ENCODE measurements at places on chromosomes 16 and 17.

- peak; percentile 49 for DNase-seq
These were observed 45.0 kb upstream of the NACA2 start for GRCh38 chr17:61635913-61636432.

- no peak for DNase-seq
These were observed 35.1 kb downstream of the ZFPM1 start for GRCh38 chr16:88487920-88488851.

GRCh38 chr17:42946812-42947211 is 17.4 kb downstream of the AARSD1 start:
- no peak for DNase-seq

GRCh38 chr16:87075319-87075860 is 241.8 kb downstream of the C16orf95 start:
- DNase-seq: no peak

- DNase-seq: no peak
These were observed 25.0 kb upstream of the MILR1 start for GRCh38 chr17:64423881-64424280.

DNA sequence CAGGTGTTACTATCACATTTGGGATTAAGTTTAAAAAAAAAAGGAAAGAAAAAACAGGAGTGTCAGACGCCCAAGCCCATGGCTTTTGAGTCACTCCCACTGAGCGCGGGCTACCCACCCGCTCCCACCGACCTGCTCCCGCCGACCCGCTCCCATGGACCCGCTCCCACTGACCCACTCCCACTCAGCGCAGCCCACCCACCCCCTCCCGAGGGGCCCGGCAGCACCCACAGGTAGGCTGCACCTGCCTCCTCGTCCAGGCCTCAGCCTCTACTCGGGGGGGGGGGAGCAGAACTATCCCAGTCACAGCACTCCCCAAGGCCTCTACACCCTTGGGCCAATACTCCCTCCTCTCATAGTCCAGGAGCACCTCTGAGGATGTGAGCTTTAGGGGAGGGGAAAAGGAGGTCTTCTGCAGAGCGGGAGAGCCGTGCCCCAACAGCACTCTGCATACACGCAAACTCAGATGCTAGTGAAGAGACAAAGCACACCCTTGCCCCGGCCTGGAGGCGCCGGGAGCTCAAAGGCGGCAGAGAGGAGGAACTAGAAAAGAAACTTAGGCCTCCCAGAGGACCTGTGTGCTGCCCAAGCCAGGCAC is 2.9 kb downstream of the CLUH start:
- DNase-seq: peak; percentile 54

DNA sequence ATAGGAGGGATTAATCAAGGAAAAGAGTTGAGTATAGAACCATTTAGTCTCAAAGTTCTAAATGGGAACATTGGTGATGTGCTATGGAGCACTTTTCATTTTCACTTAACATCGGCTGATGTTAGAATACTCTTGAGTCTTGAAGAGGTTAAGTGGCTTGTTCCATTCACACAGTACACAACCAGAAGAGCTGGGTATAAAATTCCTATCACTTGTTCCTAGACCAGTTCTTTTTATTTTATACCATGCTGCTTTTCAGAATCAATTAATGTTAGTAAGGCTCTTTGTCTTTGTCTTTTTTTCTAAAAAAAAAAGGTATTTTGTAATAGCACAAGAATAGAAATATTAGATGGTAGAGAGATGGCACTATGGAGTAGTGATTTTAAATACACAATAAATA is 1.7 kb upstream of the KRTAP1-1 start:
- DNase-seq: no peak

DNA sequence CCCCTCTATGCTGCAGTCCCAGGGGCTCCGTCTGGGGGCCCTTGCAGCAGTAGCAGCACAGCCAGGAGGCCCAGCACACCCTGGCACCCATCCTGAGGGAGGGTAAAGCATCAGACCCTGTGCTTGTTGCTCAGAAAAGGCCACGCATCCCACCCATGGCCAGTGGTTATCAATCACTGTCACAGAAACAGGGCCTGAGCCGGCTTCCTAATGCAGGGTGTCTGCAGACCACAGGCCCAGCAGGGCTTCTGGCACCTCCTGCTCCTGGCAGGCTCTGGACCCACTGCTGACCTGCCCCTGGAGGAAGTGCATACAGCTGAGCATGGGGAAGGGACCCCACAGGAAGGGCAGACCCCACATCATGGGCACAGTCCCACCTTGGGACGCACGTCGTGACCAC is 26.9 kb upstream of the CDH15 start:
- DNase-seq: no peak

DNA sequence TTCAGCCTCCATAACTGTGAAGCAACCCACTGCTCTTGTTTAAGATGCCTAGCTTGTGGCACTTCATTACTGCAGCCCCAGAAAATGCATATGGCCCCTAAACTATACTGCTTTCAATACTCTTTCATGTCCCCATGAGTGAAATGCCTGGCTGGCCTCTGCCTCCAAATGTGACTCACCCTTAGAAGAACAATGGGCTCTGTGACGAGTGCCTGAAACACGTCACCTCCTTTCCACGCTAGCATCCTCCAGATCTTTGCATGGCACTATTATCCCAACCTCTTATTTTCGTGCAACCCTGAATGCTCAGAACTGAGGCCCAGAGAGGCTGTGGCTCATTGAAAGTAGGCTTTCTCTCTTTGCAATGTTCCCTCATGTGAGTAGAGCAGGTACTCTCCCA is 233.1 kb downstream of the CBLN1 start:
- no peak for DNase-seq

- no peak for DNase-seq
These were observed 60.9 kb downstream of the PDPK1 start for GRCh38 chr16:2598723-2599122.

- peak; percentile 94 for DNase-seq
These were observed 4.7 kb downstream of the KCTD5 start for GRCh38 chr16:2686912-2687507.

DNA sequence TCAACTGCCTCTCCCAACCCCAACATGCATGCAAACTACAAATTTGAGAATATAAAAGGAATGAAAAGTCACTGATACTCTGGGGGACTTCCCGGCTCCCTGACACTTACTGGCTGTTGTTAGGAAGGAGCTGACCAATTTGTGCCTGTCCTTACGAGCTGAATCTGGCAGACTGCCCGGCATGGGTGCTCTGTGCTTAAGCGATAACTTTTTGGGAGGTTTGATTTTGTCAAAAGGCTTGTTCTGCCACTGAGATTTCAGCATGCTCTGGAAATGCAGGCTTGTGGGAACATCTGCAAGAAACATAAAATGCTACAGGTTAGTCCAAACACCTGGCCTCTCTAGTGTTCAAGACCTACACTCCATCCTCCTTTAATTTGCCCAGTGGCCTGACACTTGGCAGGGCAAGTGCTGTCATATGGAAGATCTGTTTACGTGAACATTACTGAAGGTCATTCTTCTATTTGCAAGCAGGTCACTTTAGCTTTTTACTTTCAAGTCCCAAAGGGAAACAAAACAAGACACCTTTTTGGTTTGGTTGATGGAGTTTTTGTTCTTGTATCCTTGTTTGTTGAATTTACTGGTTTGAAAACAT is 40.6 kb downstream of the STH start:
- no peak for DNase-seq

GRCh38 chr16:7834771-7835431 is 502.3 kb downstream of the RBFOX1 start:
- DNase-seq: no peak

GRCh38 chr16:81457326-81458133 is 12.9 kb downstream of the CMIP start:
- DNase-seq: peak; percentile 49

GRCh38 chr17:40072040-40072734 is 9.4 kb downstream of the THRA start:
- DNase-seq: no peak

DNA sequence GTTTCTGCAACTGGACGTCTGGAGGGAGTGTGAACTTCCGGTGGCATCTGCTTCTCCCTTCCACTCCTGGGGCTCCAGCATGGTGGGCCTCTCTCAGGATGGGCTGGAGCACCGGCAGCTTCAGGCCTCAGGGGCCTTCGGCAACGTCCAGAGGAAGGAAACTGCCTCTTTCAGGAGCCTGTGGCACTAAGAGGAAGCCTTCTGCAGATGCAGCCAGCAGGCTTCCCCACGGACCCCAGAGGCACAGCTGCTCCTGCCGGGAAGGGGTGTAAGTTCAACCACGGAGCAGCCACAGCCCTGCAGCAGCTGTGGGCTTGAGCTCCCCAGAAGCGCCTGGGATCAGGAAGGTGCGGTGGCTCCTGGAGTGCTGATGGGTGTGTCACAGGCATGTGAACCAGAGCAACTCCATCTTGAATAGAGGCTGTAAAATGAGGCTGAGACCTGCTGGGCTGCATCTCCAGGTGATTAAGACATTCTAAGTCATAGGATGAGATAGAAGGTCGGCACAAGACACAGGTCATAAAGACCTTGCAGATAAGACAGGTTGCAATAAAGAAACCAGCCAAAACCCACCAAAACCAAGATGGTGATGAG is 50.8 kb upstream of the KLHDC4 start:
- peak; percentile 81 for DNase-seq

GRCh38 chr17:78255029-78255656 is 23.7 kb downstream of the TMEM235 start:
- no peak for DNase-seq

- DNase-seq: no peak
These were observed 65.2 kb upstream of the TRAP1 start for GRCh38 chr16:3782566-3782965.

DNA sequence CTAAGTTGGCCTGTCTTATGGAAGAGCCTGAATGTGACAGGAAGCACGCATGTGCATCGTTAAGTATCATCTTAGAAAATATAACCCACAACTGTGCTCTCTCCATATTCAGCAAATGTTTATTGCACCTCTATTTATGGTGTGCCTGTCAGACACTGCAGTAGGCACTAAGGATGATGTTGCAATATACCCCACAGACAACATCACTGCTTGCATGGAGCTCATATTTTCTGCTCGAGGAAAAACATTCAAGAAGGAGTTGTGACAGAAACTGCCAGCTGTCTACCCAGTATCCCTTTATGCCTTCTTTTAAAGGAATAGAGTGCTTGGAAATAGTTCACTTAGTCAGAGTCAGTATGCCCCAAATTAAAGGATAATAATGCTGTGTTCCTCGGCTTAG is 132.3 kb upstream of the RBFOX1 start:
- no peak for DNase-seq

DNA sequence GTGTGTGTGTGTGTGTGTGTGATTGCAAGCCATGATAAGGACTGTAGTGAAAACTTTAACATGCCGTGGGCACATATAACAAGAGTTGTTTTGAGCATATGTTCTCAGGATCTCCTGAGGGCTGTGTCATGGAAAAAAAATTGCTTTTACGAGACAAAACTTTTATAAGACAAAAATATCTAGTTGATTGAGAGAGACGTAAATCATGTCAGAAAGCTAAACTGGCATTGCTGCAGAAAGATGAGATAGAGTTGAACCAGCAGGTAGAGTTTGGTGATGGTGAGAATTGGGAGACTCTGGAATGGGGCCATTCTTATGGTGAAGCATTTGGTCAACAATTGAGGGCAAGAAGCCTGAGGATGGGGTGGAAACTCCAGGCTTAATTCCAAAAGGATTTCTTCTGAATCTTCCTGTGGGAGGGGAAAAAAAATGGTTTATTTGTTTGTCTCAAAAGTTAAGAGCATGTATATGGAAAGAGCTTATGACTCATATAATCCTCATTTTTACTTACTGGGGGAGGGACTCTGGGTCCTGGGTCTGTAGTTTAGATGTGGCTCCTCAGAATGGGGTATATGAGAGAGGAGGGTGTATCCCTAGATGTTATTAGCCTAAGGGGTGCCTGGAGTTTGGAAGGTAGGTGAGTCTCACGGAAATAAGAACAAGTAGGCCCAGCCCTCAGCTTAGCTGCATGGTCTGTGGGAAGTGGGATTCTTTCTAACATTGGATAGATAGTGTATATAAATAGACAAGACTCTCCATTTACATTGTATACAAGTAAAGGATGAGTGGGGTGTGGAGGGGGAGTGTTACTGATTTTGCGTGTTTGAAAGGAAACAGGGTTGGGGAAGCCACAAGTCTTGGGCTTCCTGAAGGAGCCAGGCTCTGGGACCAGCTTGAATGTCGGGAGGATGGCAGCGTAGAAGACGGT is 7.1 kb downstream of the MINK1 start:
- DNase-seq: no peak

GRCh38 chr16:89602273-89602951 is 11.0 kb upstream of the DPEP1 start:
- peak; percentile 57 for DNase-seq

DNA sequence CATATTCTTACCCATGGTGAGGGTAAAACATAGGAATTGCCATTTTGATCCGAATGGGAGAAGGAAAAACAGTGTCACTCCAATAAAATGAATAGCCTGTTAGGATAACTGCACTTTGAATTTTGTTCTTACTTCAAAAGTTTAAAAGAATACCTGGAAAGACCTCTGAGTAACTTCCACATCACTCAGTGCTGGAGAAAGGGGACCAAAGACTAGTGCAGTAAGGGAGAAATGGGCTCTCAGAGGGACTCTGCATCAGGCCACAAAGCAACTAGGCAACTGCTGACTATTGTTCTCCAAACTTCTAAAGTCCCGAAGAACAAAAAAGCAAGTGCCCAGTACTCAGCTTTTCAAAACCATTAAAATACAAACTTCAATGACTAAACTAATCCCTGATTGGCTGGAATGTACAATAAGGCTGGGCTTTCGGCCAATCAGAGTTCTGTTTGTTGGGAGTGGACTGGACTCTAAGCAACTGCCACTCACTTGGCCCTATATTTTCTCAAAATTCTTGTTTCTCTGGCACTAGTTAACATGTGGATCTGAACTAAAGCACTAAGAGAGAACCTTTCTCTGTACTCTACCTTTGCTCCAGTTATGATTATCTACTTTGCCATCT is 6.2 kb downstream of the DNAJC7 start:
- peak; percentile 19 for DNase-seq

DNA sequence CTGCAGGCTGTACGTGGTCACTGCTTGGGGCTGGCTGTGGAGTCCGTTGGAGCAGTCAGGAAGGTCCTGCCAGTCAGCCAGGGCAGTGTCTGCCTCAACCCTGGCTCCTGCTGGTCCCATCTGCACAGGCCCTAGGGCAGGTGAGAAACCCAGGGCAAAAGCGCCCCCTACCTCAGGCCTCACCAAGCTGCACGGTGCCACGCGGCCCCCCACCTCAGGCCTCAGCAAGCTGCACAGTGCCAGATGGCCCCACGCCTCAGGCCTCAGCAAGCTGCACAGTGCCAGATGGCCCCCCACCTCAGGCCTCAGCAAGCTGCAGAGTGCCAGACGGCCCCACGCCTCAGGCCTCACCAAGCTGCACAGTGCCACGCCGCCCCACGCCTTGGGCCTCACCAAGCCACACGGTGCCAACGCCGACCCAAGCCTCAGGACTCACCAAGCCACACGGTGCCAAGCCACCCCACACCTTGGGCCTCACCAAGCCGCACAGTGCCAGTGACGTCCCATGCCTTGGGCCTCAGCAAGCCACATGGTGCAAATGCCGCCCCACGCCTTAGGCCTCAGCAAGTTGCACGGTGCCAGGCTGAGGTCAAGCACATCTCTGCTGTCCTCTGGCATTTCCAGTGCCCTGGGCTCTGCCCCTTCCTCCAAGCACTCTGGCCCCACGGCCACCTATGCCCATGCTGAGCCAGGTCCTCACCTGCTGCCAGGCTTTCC is 5.5 kb downstream of the TMEM204 start:
- DNase-seq: no peak

Measured in MV-4-11 (cell line).